ENCODE measurements at places on chromosomes 2 and 18. TPM values are rescaled to one million over a fixed set of nuclear protein-coding genes. Genes with fewer than 3 reads are reported as not detected.

- DNase-seq = no peak
Measured at GRCh38 chr2:12957251-12957650, 240.5 kb downstream of the TRIB2 start.

TM4SF20 gene
- not detected for total RNA-seq

DNA sequence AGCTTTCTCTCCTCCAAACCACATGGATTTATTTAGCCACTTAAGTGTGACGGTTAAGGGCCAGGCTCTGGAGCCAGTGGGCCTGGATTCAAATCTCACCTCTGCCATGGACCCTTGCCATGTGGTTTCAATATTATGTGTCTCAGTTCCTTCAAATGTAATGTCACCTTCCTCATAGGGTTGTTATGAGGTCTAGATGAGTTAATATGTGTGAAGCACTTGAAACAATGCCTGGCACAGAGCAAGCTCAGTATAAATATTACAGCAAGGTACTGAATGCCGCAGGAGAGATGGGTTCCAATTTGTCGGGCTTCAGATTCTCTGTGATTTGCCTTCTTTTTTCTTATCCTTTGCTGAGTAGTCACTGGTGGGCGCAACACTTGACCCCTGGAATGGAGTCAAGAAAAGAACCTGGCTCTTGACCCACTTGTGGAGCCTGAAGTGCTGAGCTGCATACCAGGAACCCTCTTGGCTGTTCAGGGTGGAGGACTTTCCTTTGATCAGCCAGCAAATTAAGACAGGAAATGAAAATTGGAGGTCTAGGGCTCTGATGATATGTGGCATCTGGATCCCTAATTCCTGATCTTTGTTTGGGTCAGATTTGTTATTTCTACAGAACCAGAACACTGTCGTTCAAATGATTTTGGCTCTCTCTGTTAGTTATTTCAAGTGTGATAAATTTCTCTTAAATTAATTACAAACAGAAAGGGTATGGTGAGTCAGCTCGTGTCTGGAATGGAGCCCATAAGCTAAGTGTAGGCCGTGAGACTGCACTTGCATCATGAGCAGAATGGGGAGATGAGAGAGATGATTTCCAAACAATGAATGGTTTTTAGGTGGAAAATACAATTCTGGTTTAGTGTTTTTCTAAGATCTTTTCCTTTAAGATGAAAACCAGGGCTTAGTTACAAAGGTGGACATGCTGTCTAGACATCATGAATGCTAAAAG lies 293.0 kb downstream of the KCNS3 start:
- DNase-seq = no peak

- no peak for DNase-seq
Measured at GRCh38 chr2:108377815-108378630, at the start of gene SULT1C4. Gene SULT1C4 (plus strand): TSS chr2:108377954. CDS start chr2:108378338, 384 bp downstream.

GRCh38 chr2:105919191-105919811 lies 174.6 kb downstream of the NCK2 start:
- DNase-seq = no peak

GRCh38 chr18:75829091-75829490 lies 401.6 kb upstream of the SMIM21 start:
- DNase-seq = no peak

Measured in activated naive CD8-positive, alpha-beta T cell treated with anti-CD3 and anti-CD28 coated beads for 36 hours (primary cell).